ENCODE measurements at places on chromosomes 6 and 20.

GRCh38 chr20:53737396-53738038, 143.9 kb upstream of the ZNF217 start:
- peak; percentile 32 for DNase-seq

- no peak for DNase-seq
Observed at GRCh38 chr20:36872852-36873251, 3.1 kb upstream of the TLDC2 start.

DNA sequence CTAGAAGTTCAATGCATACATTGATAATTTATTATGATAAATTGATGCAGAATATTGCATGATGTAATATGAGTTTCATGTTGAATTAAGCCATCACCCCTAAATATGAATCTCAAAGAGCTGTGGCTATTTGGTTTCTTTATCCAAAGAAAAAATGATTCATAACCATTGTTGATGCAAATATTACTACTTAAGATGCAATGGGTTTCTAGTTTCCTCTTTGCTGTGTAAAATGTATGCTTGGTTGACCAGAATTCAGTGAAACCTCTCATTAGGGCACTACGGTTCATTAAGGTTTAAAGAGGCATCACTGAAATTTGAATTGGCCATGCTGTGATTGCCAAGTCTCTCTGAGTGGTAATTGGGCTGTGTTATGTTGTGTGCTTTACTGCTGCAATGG, 492.5 kb upstream of the FLRT3 start:
- DNase-seq, result no peak

DNA sequence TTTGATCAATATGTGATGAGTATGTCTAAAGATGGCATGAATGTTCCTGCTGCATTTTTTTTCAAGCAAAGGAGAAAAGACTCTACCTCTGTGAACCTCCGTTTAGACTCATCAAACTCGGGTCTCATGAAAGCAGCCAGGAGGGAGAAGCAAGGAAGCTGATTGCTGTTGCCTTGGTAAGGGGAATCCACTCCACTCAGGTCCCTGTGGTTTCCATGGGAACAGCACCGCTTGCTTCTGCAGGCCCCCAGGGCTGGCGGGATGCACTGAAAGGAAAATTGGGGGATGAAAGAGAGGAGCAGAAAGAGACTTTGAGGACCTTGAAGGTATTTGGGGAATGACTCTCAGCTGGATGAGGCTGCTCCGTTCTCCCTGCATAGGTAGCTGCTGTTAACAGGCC, 249.6 kb upstream of the RIN2 start:
- DNase-seq, result no peak

- DNase-seq, result no peak
Observed at GRCh38 chr6:18432180-18432579, 45.0 kb downstream of the RNF144B start.

DNA sequence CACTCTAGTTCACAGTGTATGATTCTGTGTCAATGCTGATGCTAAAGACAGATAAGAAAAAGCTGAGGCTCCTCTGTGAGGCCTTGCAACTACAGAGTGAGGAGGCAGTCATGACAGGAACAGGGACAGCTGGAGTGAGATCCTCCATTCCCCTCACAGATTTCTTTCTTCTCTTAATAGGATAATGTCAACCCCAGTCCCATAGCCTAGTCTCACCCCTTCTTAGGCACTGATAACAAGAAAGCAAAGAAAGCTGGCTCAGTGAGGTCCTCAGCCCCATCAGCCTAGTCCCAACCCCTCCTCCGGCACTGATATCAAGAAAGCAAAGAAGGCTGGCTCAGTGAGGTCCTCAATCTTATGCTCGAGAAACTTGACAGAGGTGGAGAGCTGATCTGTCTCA, 2.1 kb upstream of the PTCHD4 start:
- no peak for DNase-seq

GRCh38 chr6:106080763-106081095, 5.4 kb upstream of the PRDM1 start:
- no peak for DNase-seq

DNA sequence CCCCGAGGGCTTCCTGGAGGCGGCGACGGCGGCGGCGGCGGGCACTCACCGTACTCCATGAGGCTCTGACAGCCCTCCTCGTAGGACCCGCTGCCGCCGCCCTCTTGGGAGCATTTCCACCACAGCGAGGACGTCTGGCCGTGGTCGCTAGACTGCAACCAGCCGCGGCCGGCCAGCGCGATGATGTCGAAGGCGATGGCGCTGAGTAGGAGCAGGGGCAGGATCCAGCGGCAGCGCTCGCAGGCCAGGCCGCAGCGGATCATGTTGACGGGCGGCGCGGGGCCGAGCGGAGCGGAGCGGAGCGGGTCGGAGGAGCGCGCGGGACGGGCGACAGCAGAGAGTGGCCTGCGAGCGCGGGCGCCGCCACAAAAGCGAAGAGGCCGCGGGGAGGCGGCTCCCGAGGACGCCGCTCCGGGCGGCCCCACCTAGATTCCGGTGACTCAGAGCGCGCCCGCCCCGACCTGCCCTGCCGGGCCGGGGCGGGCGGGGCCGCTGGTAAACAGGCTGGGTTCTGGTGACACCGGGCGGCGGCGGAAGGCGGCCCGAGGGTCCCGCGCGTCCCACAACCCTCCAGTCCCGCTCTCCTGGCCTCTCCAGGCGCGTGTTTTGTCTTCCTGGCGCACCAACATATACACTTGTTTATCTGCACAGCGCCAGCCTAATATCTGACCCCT, at the start of gene PERP:
Gene PERP (minus strand): TSS at position 342 of the 674 bp plus-strand sequence. CDS start 79 bp downstream, at position 263.
- peak; percentile 92 for DNase-seq
